ENCODE measurements at places on chromosomes 5 and 9.
A peak's percentile ranks its signal among the peaks of the same experiment; 100 is the strongest.

DNA sequence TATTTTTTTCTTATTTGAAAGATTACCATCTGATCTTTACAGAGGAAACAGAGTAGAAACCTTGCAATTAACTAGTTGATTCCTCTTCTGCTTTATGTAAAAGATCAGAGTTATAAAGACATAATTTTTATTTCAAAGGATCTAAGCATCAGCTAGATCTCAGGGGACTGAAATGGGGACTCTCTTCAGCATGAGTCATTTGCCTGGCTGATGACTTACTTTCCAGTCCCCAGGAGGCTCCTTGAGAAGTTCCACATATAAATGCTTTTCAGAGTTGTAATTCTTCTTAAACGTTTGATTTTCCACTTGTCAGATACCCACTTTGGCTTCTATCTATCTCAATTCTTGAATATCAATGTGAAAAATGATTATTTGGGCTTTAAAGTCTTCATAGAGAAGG is 389.4 kb downstream of the RAB3C start:
- H3K27me3 ChIP-seq: no peaks in the 10 kb centered on the region
- no peak overlapping the region for H3K4me3 ChIP-seq
- no peak for DNase-seq
- H3K4me1 ChIP-seq: peaks cover 17% of the 10 kb centered on the region

GRCh38 chr5:157471709-157472108 is 11.7 kb downstream of the NIPAL4 start:
- DNase-seq: no peak
- peaks cover 7% of the 10 kb centered on the region for H3K4me1 ChIP-seq
- no peak overlapping the region for H3K4me3 ChIP-seq
- H3K27me3 ChIP-seq: peaks cover 1% of the 10 kb centered on the region
- H3K36me3 ChIP-seq: peaks cover 6% of the 10 kb centered on the region

DNA sequence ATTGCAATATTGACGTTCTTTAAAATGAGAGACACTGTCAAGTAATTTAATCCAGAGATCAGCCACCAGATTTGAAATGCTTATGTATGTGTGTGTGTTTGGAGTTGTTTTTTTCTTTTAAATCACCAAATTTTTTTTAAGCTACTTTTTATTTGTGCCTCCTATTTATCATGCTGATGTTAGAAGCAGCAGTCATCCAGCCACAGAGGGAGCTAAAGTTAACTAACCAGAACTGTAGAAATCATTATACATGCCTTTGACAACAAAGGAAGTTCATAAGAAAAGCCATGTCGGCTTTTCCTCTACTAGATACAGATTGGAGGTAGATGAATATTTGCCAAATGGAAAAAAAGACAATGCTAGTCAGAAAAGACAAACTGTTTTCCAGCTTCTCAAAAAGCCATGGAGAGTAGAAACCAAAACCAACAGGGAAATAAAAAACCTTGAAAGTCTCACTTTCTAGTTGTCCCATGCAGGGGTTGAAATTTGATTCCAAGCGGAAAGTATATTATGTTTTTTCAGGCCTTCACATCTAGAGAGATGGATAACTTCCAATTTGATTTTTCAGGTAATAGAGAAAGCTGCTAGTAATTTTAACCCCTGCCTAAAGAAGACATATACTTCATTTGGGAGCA is 4.5 kb downstream of the PURA start:
- H3K4me3 ChIP-seq: no peak overlapping the region
- no peaks in the 10 kb centered on the region for H3K36me3 ChIP-seq
- no peak for DNase-seq
- no peak overlapping the region for H3K27ac ChIP-seq

DNA sequence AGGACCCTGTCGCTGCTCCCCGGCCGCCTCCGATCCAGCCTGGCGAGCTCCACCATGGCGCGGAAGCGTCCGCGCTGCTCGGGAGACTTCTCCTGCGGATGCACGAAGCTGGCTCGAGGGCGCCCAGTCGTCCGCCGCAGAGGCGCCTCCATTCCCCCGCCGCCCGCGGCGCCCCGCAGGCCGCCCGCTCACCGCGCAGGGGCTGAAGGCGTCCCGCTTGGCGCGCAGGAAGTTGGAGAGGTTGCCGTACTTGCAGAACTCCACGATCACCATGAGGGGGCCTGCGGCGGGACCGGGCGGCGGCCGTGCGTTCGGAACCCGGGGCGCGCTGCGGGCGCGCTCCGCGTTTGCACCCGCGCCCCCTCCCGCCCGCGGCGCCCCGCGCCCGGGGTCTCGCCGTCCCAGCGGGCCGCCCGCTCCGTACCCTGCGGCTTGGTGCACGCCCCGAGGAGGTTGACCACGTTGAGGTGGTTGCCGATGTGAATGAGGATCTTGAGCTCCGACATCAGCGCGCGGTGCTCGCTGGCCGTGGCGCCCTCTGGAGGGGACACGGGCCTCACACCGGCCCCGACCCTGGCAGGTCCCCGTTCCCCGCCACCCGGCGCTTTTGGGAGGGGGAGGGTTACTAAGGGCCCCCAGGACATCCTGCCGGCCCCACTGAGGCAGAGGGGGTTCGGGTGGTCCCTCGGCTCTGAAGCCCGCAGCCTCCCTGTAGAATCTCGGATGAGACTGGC is 27.7 kb upstream of the SCGB3A1 start:
- peak overlapping the region; percentile 71 for H3K4me3 ChIP-seq
- no peaks in the 10 kb centered on the region for H3K4me1 ChIP-seq
- peak; percentile 79 for DNase-seq
- H3K27ac ChIP-seq: no peak overlapping the region
- H3K27me3 ChIP-seq: peaks cover 11% of the 10 kb centered on the region

DNA sequence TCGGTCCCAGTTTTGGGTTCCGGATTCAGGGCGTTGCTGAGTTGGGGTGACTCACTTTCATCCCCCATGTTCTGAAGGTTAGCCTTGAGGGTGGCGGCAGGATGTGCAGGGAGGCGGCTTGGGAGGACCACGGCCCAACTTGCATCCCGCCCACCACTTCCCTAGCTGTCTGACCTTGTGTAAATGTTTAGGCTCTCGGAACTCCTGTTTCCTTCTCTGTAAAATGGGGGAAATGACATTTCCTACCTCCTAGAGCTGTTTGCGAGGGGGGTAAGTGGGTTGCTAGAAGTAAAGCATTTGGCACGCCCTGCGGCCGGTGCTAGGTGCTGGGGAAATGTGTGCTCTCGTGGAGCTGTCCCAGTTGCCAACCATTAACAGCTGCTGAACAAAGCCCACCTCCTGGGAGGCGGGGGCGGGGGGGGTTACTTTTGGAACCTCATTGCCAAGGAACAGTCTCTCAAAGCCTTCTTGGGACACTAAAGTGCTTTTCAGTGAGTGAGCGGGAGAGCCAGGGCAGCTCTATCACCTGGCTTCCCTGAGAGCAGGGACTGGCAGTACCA is 27.5 kb downstream of the PTGES2 start:
- H3K4me3 ChIP-seq: peak overlapping the region; percentile 92
- H3K27me3 ChIP-seq: peaks cover 8% of the 10 kb centered on the region
- DNase-seq: no peak
- H3K36me3 ChIP-seq: no peaks in the 10 kb centered on the region

DNA sequence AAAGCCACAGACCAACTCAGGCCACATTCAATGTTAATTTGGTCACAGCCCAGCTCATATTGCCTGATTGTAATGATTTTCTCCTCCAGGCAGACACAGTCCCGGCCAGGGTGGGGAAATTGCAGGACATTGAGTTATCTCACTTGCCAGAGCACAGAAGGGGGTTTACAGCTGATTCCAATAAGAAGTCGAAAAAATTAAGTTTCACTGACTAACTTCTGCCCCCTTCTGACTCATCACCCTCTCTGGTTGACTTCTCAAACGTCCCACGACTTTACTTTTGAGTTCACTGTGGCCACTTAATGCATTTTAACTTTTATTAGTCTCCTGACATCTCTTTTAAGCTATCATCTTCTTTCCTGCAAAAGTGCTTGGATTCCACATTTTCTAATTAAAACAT is 321.4 kb upstream of the WWC1 start:
- peaks cover 6% of the 10 kb centered on the region for H3K4me1 ChIP-seq
- no peak overlapping the region for H3K27ac ChIP-seq
- no peaks in the 10 kb centered on the region for H3K27me3 ChIP-seq

- no peak overlapping the region for H3K27ac ChIP-seq
- no peaks in the 10 kb centered on the region for H3K27me3 ChIP-seq
- no peak for DNase-seq
- H3K4me3 ChIP-seq: no peak overlapping the region
- no peaks in the 10 kb centered on the region for H3K36me3 ChIP-seq
Measured at GRCh38 chr5:13574574-13574973, 369.9 kb downstream of the DNAH5 start.

DNA sequence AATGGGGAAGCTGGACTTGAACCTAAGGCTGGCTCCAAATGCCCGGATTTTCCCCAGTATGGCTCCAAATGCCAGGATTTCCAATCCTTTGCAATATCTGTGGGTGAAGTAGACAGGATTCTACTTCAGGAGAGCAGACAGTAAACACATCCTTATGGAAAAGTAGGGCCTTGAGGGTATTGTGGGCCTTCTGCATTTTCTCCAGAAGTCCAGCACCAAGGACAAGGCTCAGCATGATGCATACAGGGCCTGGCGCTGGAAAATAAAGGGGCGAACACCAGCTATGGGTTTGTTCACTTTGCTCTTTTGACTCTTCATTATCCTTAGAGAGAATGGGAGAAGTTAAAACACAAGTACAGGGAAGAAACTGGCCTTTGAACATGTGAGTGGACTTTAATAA is 347.5 kb downstream of the SEMA5A start:
- H3K27me3 ChIP-seq: peaks cover 1% of the 10 kb centered on the region
- peaks cover 4% of the 10 kb centered on the region for H3K4me1 ChIP-seq
- no peak overlapping the region for H3K27ac ChIP-seq
- H3K36me3 ChIP-seq: no peaks in the 10 kb centered on the region

- H3K27me3 ChIP-seq: peaks cover under 1% of the 10 kb centered on the region
- no peaks in the 10 kb centered on the region for H3K36me3 ChIP-seq
Measured at GRCh38 chr5:337563-338130, 16.1 kb downstream of the AHRR start.

DNA sequence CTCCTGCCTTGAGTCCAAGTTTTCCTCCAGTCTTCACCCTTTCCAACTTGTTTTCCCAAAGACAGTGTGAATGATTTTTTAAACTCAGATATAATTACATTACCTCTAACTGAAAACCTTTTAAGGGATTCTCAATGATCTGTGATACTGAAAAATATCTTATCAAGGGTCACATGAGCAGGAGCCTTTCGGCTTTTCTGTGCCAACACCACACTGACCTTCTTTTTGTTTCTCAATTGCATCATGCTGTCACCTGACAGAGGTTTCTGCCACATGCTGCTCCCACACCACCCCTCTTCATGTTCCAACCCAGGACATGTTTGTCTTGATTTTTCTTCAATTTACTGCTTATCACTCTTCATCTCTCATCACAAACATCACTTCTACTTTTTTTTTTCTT is 820.0 kb downstream of the PRELID2 start:
- H3K27me3 ChIP-seq: no peaks in the 10 kb centered on the region
- no peak overlapping the region for H3K4me3 ChIP-seq
- H3K4me1 ChIP-seq: no peaks in the 10 kb centered on the region
- no peak overlapping the region for H3K27ac ChIP-seq
- H3K36me3 ChIP-seq: no peaks in the 10 kb centered on the region
- no peak for DNase-seq

- H3K4me3 ChIP-seq: no peak overlapping the region
- no peak for DNase-seq
- no peak overlapping the region for H3K27ac ChIP-seq
Measured at GRCh38 chr9:137705443-137705863, 86.6 kb downstream of the EHMT1 start.

GRCh38 chr5:173850659-173851058 is 37.5 kb upstream of the CPEB4 start:
- H3K27ac ChIP-seq: no peak overlapping the region
- no peak overlapping the region for H3K4me3 ChIP-seq
- peaks cover 21% of the 10 kb centered on the region for H3K4me1 ChIP-seq

DNA sequence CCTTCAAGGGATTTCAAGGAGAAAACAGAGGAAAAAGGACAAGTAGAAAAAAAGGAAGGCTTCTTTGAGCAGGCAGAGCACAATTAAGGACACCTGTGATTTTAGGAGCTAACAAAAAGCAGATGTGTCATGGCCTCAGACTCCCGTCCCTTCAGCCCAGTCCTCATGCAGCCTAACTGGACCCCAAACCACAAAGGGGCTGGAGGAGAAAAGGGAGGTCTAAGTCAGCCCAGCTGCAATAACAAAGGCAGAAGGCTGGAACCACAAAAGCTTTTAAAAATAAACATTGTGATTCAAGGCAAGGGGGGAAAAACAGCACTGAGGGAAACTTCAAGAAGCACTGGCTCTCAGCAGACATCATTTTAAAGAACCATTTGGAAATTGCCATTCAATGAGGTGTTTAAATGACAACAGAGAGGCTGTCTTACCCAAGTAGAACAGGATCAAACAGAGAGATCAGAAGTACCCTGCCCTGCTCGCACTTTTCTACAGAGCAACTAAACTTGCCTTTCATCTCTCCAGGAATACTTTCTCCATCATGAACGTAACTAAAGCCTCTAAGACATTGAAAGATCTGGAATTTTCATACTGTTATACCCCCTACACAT is 89.3 kb downstream of the SEMA5A start:
- no peak for DNase-seq
- H3K4me1 ChIP-seq: peaks cover 11% of the 10 kb centered on the region
- no peaks in the 10 kb centered on the region for H3K27me3 ChIP-seq
- H3K36me3 ChIP-seq: no peaks in the 10 kb centered on the region
- no peak overlapping the region for H3K4me3 ChIP-seq
- peak overlapping the region; percentile 44 for H3K27ac ChIP-seq

DNA sequence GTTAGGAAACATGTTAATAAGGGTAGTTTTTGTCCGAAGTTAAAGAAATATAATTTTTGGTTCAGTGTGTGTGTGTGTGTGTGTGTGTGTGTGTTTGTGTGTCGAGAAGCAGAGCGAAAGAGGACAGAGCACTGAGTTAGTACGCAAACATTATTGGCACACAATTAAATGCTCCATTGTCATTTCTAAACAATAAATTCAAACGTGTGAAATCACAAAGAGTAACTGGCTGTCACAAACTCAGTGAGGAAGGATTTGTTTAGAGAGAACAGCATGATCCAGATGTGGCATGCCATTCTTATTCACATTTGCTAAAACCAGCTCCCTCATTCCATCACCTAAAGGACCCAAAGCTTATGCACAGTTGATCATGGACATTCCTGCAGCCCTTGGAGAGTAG is 970.8 kb downstream of the DTWD2 start:
- no peaks in the 10 kb centered on the region for H3K4me1 ChIP-seq
- H3K27ac ChIP-seq: no peak overlapping the region
- no peak overlapping the region for H3K4me3 ChIP-seq
- H3K27me3 ChIP-seq: no peaks in the 10 kb centered on the region
- no peak for DNase-seq

GRCh38 chr9:76751001-76751400 is 13.2 kb upstream of the PCA3 start:
- H3K27me3 ChIP-seq: peaks cover 7% of the 10 kb centered on the region
- peaks cover under 1% of the 10 kb centered on the region for H3K36me3 ChIP-seq
- H3K4me3 ChIP-seq: peak overlapping the region; percentile 79
- DNase-seq: peak; percentile 40
- H3K4me1 ChIP-seq: peaks cover 53% of the 10 kb centered on the region
- H3K27ac ChIP-seq: peak overlapping the region; percentile 97

GRCh38 chr5:38932854-38933408 is 87.1 kb downstream of the OSMR start:
- no peak overlapping the region for H3K27ac ChIP-seq
- H3K36me3 ChIP-seq: no peaks in the 10 kb centered on the region
- H3K4me1 ChIP-seq: no peaks in the 10 kb centered on the region
- DNase-seq: no peak

GRCh38 chr5:170289121-170289520 is 8.5 kb downstream of the LCP2 start:
- DNase-seq: no peak
- H3K27ac ChIP-seq: no peak overlapping the region
- H3K27me3 ChIP-seq: peaks cover 9% of the 10 kb centered on the region
- no peaks in the 10 kb centered on the region for H3K4me1 ChIP-seq

GRCh38 chr5:122874179-122874875 is 28.9 kb downstream of the SNX24 start:
- H3K36me3 ChIP-seq: no peaks in the 10 kb centered on the region
- H3K4me3 ChIP-seq: no peak overlapping the region
- H3K4me1 ChIP-seq: no peaks in the 10 kb centered on the region
- no peaks in the 10 kb centered on the region for H3K27me3 ChIP-seq

Measured in glutamatergic neuron (in vitro differentiated cells).